Esophagus muscularis mucosa (tissue), 4 donors: ENCODE measurements at places on chromosomes 16 and 17.

DNA sequence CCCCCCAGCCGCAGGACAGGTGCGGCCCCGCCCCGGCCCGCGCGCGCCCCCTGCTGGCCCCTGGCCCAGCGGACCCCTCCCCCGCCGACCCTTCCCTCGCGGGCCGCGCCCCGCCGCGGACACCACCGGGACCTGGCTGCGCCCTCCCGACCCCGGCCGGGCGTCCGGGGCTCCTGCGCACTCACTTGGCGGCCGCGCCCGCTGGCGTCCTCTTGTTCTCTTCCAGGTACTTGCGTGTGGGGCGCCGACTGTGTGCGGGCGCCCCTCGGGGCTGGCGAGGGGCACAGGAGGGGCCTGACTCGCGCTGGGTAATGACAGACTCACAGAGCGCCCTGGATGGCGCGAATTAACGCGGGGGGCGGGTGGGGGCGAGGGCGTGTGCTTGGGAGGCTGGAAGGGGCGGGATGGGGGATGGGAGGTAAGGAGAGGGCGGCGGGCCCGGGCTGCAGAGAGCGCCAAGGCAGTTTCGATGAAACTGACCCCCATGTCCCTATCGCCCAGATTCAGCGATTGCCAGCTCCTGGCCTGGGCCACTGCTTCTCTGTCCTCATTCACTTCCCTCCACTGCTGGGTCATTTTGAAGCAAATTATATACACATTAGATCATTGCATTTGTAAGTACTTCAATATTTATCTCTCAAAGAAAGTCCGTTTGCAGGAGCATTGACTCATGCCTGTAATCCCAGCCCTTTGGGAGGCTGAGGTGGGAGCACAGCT lies 445 bp upstream of the DBNDD1 start:
- no peak for DNase-seq

DNA sequence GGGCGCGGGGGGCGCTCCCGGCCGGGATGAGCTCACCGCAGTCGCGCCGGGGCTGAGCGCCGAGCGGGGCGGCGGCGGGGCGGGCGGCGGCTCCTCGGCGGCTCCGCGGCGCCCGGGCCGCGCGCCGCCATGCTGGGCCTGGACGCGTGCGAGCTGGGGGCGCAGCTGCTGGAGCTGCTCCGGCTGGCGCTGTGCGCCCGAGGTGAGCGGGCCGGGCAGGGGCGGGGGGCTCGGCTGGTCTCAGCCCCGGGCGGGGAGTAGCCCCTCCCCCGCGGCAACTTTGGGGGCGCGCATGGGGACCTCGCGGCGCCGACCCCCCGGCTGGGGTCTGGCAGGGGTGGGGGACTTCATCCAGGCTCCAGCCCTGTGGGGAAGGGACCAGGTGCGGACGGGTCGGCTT lies at the start of gene ARHGDIG:
Gene ARHGDIG, plus strand, starts transcription at position 40 of the 400 bp plus-strand sequence. Its CDS starts 90 bp downstream, at position 130.
- DNase-seq: no peak

GRCh38 chr16:8673611-8674412 lies 605 bp upstream of the ABAT start:
- DNase-seq: no peak

DNA sequence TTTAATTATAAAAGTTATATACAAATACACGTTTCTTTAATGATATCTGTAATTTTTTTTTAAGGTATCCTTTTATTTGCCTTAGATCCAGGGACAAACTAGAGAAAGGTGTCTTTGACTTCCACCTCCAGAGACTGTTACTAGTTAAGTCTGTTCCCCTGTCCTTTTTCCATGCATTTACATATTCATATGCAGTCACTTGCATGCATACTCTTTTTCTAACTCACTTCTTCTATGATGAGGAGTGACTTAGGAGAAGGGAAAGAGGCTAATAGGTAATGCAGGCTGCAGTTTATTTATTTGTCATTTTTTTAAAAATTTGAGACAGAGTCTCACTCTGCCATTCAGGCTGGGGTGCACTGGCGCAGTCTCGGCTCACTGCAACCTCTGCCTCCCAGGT lies 60.9 kb downstream of the OMG start:
- DNase-seq: no peak

- no peak for DNase-seq
Measured at GRCh38 chr16:85659805-85660511, 28.8 kb downstream of the GINS2 start.
